ENCODE measurements at places on chromosomes 11 and 22. TPM values are rescaled to one million over a fixed set of nuclear protein-coding genes. Genes with fewer than 3 reads are reported as not detected.

The L3MBTL2 gene
- total RNA-seq, result 43.3 TPM

The BLID gene
- total RNA-seq, result not detected

The C11orf87 gene
- not detected for total RNA-seq

DNA sequence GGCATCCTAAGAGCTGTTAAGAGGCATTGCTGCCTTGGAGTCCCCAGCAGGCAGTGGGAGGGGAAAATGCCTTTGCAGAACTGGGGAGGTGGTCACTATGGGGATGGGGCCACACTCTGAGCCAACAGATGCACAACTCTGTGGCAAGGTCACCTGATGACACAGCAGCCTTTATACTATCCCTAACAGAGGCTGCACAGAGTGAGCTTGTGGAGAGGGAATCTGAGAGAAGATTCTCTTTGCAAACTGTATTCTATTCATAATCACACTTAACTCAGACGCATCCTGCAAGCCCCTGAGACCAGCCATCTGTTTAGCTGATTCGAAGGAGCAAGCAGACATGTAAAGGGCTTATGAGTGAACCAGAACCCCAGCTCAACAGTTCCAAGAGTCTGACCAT is 49.0 kb upstream of the TTC12 start:
- H3K36me3 ChIP-seq, result no peaks in the 10 kb centered on the region
- H3K4me1 ChIP-seq, result no peaks in the 10 kb centered on the region
- DNase-seq, result no peak
- H3K27me3 ChIP-seq, result no peaks in the 10 kb centered on the region
- H3K27ac ChIP-seq, result no peak overlapping the region

GRCh38 chr11:47524291-47524874 is 28.5 kb downstream of the CELF1 start:
- peak overlapping the region; percentile 78 for H3K27ac ChIP-seq
- H3K36me3 ChIP-seq, result no peaks in the 10 kb centered on the region
- H3K27me3 ChIP-seq, result no peaks in the 10 kb centered on the region
- H3K4me3 ChIP-seq, result peak overlapping the region; percentile 12

DNA sequence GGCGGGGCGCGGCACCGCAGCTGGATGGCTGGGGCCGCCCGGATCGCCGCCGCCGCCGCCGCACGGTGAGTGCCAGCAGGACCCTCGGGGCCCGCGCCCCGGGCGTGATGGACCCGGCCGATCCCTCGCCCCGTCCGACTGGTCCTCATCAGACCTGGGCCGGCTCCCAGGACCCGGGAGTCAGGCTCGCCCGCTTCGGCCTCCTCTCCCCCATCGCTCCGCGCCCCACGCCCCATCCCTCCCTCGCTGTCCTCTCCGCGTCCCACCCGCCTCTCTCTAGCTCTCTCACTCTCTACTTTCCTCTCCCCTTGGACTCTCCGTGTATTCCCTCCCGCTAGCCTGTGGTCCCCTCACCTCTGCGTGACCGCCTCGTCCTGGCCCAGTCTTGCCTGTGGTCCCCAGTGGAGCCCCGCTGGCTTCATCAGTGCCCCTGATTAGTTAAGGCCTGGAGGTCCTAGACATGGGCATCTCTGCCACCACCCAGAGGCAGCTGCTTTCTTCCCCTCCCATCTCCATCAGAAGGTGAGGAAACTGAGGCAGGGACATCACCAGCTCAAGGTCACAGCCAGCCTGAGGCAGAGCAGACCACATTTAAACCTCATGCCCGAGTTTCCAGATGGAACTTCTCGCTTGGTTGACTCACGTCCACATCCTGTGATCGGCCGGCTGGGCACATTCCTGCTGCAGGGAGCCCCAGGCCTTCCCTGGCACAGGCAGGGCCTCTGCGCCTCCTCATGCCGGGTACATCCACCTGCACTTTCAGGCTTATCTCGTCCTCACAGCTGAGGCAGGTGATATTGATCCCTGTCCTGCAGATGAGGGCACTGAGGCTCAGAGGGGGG is 429 bp downstream of the SLC39A13 start:
- H3K4me1 ChIP-seq, result peaks cover 13% of the 10 kb centered on the region
- peak overlapping the region; percentile 71 for H3K4me3 ChIP-seq
- H3K27ac ChIP-seq, result peak overlapping the region; percentile 83
- H3K36me3 ChIP-seq, result peaks cover 17% of the 10 kb centered on the region
- DNase-seq, result no peak

GRCh38 chr11:125949271-125950177 is 3.7 kb downstream of the VSIG10L2 start:
- H3K27me3 ChIP-seq, result no peaks in the 10 kb centered on the region
- no peaks in the 10 kb centered on the region for H3K36me3 ChIP-seq
- no peaks in the 10 kb centered on the region for H3K4me1 ChIP-seq
- H3K4me3 ChIP-seq, result no peak overlapping the region
- DNase-seq, result no peak
- H3K27ac ChIP-seq, result no peak overlapping the region

DNA sequence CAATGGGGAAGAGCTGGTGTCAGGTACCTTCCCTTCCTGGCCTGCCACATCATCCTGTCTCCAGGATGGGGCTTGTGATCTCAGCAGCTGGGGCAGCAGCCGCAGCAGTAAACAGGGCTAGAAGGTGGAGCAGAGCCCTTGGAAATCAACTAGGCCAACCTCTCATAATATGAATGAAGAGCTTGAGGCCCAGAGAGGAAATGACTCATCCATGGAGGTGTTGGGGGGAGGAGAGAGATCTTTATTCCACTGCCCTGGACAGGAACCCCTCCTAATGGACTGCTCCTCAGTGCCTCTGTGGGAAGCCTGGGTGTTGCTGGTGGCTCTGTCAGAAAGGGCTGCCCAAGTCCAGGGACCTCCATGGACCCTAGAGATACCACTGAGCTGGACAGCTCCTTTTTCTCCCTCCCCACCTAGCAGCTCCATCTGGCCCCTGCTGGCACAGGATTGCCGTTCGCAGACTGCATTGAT is 111.8 kb downstream of the OSBP2 start:
- peaks cover 13% of the 10 kb centered on the region for H3K27me3 ChIP-seq
- H3K4me1 ChIP-seq, result no peaks in the 10 kb centered on the region
- no peak overlapping the region for H3K27ac ChIP-seq

- peaks cover 85% of the 10 kb centered on the region for H3K36me3 ChIP-seq
- no peak for DNase-seq
- no peaks in the 10 kb centered on the region for H3K4me1 ChIP-seq
- H3K4me3 ChIP-seq, result no peak overlapping the region
Observed at GRCh38 chr22:41273128-41273527, 12.9 kb downstream of the RANGAP1 start.

GRCh38 chr11:101082813-101083212 is 46.8 kb downstream of the PGR start:
- H3K27ac ChIP-seq, result no peak overlapping the region
- no peaks in the 10 kb centered on the region for H3K36me3 ChIP-seq
- DNase-seq, result no peak
- no peaks in the 10 kb centered on the region for H3K27me3 ChIP-seq
- H3K4me1 ChIP-seq, result no peaks in the 10 kb centered on the region

- no peaks in the 10 kb centered on the region for H3K27me3 ChIP-seq
- H3K4me1 ChIP-seq, result no peaks in the 10 kb centered on the region
- no peak overlapping the region for H3K4me3 ChIP-seq
- no peaks in the 10 kb centered on the region for H3K36me3 ChIP-seq
Observed at GRCh38 chr11:82085493-82085892, 648.2 kb downstream of the FAM181B start.

DNA sequence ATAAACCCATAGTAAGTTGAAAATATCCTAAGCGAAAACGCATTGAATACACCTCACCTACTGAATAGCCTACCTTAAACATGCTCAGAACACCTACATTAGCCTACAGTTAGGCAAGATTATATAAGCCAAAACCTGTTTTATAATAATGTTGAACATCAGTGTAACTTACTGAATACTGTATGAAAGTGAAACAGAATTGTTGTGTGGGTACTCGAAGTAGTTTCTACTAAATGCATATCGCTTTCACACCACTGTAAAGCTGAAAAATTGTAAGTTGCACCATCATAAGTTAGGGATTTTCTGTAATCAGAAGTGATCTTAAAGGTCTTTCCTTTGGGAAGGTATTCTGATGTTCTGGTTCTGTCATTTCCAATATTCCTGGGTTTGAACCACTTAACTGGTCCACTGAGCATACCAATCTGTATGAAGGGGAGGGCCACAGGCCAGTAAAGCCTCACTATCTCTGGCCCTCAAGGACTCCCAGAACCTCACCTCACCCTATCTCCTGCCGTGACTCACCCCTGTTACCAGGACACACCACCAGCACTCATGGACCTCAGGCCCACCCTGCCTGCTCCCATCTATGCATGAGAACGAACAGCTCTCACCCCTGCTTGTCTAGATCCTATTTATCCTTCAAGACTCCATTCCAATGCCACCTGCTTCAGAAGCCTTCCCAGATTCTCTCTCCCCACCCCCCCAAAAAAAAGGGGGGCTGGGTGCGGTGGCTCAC is 70.0 kb downstream of the NAT10 start:
- no peak overlapping the region for H3K27ac ChIP-seq
- no peak overlapping the region for H3K4me3 ChIP-seq
- H3K36me3 ChIP-seq, result no peaks in the 10 kb centered on the region
- peaks cover 4% of the 10 kb centered on the region for H3K4me1 ChIP-seq
- H3K27me3 ChIP-seq, result no peaks in the 10 kb centered on the region

GRCh38 chr11:43933608-43934551 is 8.6 kb upstream of the C11orf96 start:
- no peak for DNase-seq
- H3K36me3 ChIP-seq, result no peaks in the 10 kb centered on the region
- H3K27ac ChIP-seq, result no peak overlapping the region
- H3K27me3 ChIP-seq, result no peaks in the 10 kb centered on the region
- no peaks in the 10 kb centered on the region for H3K4me1 ChIP-seq
- H3K4me3 ChIP-seq, result no peak overlapping the region

DNA sequence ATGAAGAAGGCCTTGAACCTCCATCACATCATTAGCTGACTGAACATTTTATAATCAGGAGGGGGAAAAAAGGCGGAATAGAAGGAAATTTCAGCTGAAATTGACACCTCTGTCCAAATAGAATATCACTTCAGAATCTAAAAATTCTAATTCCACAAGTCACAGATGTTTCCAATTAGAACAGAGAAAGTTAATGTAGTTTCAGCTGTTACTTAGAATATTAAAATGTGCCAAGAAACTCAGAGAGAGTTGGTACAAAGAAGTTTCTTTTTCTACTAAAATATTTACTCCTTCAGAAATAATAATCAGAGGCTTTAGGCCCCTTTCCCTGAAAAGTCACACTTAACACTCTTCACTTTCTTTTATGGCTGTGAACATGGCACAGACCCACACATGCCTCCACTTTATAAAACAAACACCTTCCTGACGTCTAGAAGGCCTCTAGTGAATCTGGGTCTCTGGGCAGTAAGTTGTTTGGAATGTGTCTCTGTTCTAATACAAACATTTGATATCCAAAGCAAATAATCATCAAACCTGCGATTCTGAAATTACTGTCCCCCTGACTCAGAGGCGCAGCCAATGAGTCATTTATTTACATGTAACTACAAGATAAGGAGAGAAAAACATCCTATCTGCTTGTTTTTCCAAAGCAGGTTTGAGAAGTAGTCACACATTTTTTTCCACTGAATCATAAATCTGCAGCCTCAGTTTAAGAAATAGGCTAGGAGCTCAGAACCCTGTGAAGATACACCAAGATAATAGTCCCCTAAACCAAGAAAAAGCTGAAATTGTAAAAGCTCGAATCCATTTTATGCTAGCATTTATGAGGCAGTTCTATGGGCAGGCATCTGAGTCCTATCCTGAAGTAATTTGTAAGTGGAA is 148.4 kb downstream of the ME3 start:
- no peak overlapping the region for H3K27ac ChIP-seq
- no peaks in the 10 kb centered on the region for H3K4me1 ChIP-seq
- H3K4me3 ChIP-seq, result no peak overlapping the region
- H3K36me3 ChIP-seq, result no peaks in the 10 kb centered on the region
- DNase-seq, result no peak
- H3K27me3 ChIP-seq, result no peaks in the 10 kb centered on the region

GRCh38 chr11:5665746-5666401 is 19.0 kb downstream of the TRIM5 start:
- no peak overlapping the region for H3K27ac ChIP-seq
- peaks cover 44% of the 10 kb centered on the region for H3K36me3 ChIP-seq
- H3K4me1 ChIP-seq, result no peaks in the 10 kb centered on the region
- no peak for DNase-seq
- H3K4me3 ChIP-seq, result no peak overlapping the region
- no peaks in the 10 kb centered on the region for H3K27me3 ChIP-seq

GRCh38 chr11:15837901-15838489 is 518.4 kb downstream of the SOX6 start:
- no peak overlapping the region for H3K4me3 ChIP-seq
- H3K27ac ChIP-seq, result no peak overlapping the region
- no peaks in the 10 kb centered on the region for H3K4me1 ChIP-seq
- no peak for DNase-seq
- H3K36me3 ChIP-seq, result no peaks in the 10 kb centered on the region
- H3K27me3 ChIP-seq, result no peaks in the 10 kb centered on the region

- H3K4me3 ChIP-seq, result no peak overlapping the region
- H3K27me3 ChIP-seq, result no peaks in the 10 kb centered on the region
- peaks cover 24% of the 10 kb centered on the region for H3K36me3 ChIP-seq
- DNase-seq, result peak; percentile 51
- H3K4me1 ChIP-seq, result peaks cover 13% of the 10 kb centered on the region
Observed at GRCh38 chr11:62680825-62681240, 2.0 kb upstream of the UBXN1 start.

GRCh38 chr22:28375761-28376534 is 303.7 kb downstream of the TTC28 start:
- no peak overlapping the region for H3K4me3 ChIP-seq
- DNase-seq, result no peak
- no peaks in the 10 kb centered on the region for H3K27me3 ChIP-seq
- H3K27ac ChIP-seq, result no peak overlapping the region
- no peaks in the 10 kb centered on the region for H3K4me1 ChIP-seq

DNA sequence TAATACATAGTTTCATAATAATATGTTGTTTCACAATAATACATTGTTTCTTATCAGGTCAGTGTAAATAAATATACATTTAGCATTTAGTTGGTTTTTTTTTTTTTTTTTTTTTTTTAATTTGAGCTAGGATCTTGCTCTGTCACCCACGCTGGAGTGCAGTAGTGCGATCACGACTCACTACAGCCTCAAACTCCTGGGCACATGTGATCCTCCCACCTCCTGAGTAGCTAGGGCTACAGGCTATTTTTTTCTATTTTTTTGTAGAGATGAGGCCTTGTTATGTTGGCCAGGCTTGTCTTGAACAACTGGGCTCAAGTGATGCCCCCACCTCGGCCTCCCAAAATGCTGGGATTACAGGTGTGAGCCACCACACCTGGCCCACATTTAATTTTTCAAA is 43.5 kb downstream of the MIAT start:
- no peak overlapping the region for H3K4me3 ChIP-seq
- H3K27me3 ChIP-seq, result no peaks in the 10 kb centered on the region
- DNase-seq, result no peak
- no peaks in the 10 kb centered on the region for H3K4me1 ChIP-seq

DNA sequence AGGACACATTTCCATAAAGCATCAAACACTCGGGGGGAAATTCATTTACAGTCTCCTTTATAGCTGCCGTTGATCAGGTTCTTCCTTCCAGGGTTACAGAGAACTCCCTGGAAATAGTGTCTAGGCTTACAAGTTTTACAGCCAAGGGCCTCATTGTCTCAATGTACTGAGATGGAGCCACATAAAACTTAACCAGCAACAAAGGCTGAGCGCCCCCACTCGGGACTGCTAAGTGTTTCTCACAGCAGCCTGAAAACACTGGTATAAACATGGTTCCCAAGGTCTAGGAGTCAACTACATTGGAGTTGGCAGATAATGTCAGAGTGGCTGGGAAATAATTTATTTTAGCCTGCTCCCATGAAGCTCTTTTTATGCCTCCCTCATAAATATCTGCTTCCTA is 686.2 kb downstream of the OPCML start:
- H3K27me3 ChIP-seq, result no peaks in the 10 kb centered on the region
- no peak for DNase-seq
- no peaks in the 10 kb centered on the region for H3K36me3 ChIP-seq
- no peak overlapping the region for H3K4me3 ChIP-seq
- H3K27ac ChIP-seq, result no peak overlapping the region
- no peaks in the 10 kb centered on the region for H3K4me1 ChIP-seq

All from naive thymus-derived CD4-positive, alpha-beta T cell (primary cell).